ENCODE measurements at places on chromosomes 1 and 21.

GRCh38 chr1:93675931-93676330 lies 5.7 kb downstream of the BCAR3 start:
- no peak for DNase-seq
- H3K27ac ChIP-seq: no peak overlapping the region
- H3K27me3 ChIP-seq: no peaks in the 10 kb centered on the region
- H3K4me1 ChIP-seq: peaks cover 73% of the 10 kb centered on the region

DNA sequence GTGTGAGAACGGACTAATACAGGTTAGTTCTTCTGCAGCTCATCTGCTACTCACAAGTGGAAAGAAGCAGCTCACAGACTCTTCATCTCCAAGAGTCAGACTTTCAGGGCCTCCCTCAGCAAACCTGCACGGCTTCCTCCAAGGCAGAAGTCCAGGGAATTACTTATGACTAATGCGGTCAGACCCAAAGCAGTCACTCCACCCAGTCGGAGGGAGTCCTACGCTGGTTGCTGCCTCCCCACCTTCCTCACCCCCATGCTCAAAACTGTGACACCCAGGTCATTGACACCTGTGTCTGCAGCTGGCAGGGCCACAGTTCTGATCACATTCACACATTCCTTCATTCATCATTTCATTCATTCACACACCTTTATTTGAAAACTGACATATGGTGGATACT lies 38.4 kb upstream of the PRDM2 start:
- DNase-seq: no peak
- no peaks in the 10 kb centered on the region for H3K36me3 ChIP-seq
- peaks cover 4% of the 10 kb centered on the region for H3K4me1 ChIP-seq
- no peaks in the 10 kb centered on the region for H3K27me3 ChIP-seq
- no peak overlapping the region for H3K4me3 ChIP-seq

- H3K27me3 ChIP-seq: no peaks in the 10 kb centered on the region
- no peak overlapping the region for H3K4me3 ChIP-seq
- peaks cover 35% of the 10 kb centered on the region for H3K4me1 ChIP-seq
- no peak for DNase-seq
- no peak overlapping the region for H3K27ac ChIP-seq
Observed at GRCh38 chr1:212749821-212750535, 41.6 kb downstream of the NSL1 start.

GRCh38 chr1:55034476-55035133 lies 4.7 kb upstream of the PCSK9 start:
- H3K27me3 ChIP-seq: peaks cover 12% of the 10 kb centered on the region
- no peak for DNase-seq
- peaks cover 15% of the 10 kb centered on the region for H3K4me1 ChIP-seq
- no peak overlapping the region for H3K27ac ChIP-seq
- no peaks in the 10 kb centered on the region for H3K36me3 ChIP-seq

DNA sequence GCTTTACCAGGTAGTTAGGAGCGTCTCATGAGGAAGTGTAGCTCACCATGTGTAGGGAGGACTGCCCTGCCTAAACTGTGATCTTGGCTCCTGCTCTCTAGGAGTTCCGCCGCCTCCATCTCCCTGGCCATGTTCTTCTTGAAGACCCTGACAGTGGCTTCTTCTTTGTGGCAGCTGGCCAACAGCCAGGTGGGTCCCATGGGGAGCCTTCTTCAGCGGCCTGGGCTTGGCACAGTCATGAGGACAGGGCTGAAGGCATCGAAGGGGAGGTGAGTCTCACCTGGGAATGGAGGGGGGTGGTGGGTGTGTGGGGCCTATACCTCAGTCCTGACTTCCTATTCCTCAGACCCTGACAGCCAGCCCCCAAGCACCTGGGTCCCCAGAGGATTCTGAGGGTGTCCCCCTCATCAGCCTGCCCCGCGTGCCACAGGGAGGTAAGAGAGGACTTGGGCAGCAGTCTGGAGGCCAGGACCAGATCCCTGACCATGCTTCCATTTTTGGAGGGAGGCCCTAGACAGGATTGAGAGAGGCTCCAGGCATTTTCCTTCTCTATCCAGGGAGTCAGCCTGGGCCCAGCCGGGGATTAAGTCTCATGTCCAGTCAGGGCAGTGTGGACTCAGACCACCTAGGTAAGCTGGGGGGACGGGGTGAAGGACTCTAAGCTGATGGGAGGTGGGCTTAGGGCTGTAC lies 21.4 kb downstream of the HYI start:
- H3K4me3 ChIP-seq: no peak overlapping the region
- H3K4me1 ChIP-seq: peaks cover 24% of the 10 kb centered on the region
- H3K27ac ChIP-seq: no peak overlapping the region
- no peak for DNase-seq
- H3K36me3 ChIP-seq: peaks cover 62% of the 10 kb centered on the region
- no peaks in the 10 kb centered on the region for H3K27me3 ChIP-seq

- H3K27me3 ChIP-seq: no peaks in the 10 kb centered on the region
- peaks cover 30% of the 10 kb centered on the region for H3K4me1 ChIP-seq
- DNase-seq: no peak
- no peak overlapping the region for H3K4me3 ChIP-seq
- H3K27ac ChIP-seq: no peak overlapping the region
Observed at GRCh38 chr21:46017695-46018094, 36.1 kb downstream of the COL6A1 start.

- no peaks in the 10 kb centered on the region for H3K36me3 ChIP-seq
- peaks cover 8% of the 10 kb centered on the region for H3K4me1 ChIP-seq
- no peak for DNase-seq
Observed at GRCh38 chr1:25505656-25506385, 37.6 kb upstream of the LDLRAP1 start.
